T-cell (primary cell): ENCODE measurements at places on chromosomes 3 and 15.

GRCh38 chr3:135216659-135217058, 421.6 kb downstream of the EPHB1 start:
- DNase-seq: no peak

GRCh38 chr3:95442766-95443165, 1371.6 kb upstream of the EPHA6 start:
- no peak for DNase-seq

DNA sequence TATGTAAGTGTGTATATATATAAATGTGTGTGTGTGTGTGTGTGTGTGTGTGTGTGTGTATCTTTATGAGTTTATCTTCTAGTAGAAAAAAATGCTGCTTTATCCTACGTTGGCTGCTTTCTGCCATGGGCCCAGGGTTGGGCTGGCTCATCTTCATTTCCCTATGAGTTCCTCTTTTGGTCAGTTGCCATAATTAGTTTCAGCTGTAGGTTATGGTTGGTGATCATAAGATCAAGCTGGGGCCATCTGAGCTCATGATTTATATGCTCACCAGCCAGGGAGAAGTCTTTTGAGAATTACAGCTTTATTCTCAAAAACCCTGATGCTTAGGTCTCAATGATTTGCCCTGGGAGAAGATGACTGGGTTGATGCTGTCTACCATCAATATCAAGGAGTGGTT, 775.8 kb upstream of the ARPP21 start:
- DNase-seq: no peak

DNA sequence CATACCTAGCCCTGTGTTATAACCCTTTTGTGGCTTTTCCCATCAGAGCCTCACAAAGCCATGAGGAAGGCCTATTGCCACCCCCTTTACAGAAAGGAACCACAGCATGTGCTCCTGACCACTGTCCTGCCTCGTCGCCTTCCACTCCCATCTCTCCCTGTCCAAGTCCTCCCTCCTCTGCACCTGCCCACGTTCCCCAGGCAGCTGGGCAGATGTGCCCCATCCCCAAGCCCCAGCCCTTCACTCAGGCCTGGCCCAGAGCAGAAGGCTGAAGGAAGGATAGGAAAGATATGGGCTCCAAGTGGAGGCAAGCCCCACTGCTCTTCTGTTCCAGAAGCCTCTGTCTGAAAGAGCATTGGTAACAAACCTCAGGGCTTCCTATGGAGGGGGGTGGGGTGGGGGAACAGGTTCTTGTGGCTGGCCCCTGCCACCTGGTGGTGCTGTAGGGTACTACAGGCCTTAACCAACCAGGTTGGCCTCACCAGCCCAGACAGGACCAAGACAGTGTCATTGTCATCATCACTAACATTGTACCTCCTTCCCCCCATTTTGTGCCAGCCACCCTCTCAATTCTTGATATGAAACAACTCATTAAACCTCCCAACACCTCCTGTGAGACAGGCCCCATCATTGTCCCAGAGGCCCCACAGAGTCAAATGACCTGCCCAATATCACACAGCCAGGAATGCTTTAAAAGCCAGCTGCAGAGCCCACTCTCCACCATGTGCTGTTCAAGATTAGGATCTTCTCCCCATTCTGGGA, 10.0 kb downstream of the POC1A start:
- peak; percentile 80 for DNase-seq

GRCh38 chr15:69782139-69782658, 315.5 kb downstream of the TLE3 start:
- DNase-seq: no peak
